K562 (cell line): ENCODE measurements at places on chromosomes 3 and 15.

GRCh38 chr15:39925112-39925842, 5.2 kb upstream of the GPR176 start:
- peak; percentile 65 for DNase-seq

DNA sequence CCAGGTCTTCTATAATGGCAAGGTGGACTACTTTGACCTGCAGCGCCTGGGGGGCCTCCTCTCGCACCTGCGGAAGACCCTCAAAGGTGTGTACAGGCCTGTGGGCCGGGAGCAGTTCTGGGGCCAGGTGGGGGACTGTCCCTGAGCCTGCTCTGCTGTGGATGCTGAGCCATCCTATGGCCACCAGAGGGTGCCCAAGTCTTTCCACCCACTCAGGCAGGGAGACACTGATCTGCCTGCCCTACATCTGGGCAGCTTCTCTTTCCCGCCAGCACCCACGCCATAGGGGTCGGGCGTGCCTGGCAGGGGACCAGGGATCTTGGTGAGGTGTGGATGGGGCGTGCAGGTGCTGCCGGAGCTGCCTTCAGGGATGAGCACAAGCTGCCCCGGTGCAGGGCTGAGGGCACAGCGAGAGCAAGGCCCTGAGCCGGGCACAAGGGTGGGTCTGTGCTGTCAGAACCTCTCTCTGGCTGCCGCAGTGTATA, 14.1 kb downstream of the RNF123 start:
- DNase-seq = peak; percentile 61

- no peak for DNase-seq
Measured at GRCh38 chr3:108936924-108937689, 16.6 kb downstream of the GUCA1C start.

GRCh38 chr3:127192576-127193232, at the start of gene PRR23E:
Gene PRR23E (plus strand): TSS chr3:127193131. CDS start chr3:127196686, 3,555 bp downstream.
- DNase-seq = no peak

DNA sequence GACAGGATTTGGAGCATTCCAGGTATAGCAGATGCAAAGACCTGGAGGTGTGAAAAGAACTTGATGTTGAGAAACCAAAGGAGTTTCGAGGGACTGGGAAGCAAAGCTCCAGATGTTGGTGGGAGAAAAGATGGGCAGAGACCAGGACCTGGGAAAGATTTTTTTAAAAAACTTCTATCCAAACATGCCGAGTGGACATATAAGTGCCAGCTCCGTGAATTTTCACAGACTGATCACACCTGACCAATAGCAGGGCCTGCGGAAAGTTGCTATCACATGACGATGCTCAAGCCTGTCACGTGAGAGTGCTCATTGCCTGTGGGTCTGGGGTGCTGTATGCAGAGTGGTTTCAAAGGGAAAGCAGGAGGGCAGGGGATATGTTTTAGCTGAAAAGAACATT, 19.9 kb downstream of the SMAD6 start:
- DNase-seq = no peak

DNA sequence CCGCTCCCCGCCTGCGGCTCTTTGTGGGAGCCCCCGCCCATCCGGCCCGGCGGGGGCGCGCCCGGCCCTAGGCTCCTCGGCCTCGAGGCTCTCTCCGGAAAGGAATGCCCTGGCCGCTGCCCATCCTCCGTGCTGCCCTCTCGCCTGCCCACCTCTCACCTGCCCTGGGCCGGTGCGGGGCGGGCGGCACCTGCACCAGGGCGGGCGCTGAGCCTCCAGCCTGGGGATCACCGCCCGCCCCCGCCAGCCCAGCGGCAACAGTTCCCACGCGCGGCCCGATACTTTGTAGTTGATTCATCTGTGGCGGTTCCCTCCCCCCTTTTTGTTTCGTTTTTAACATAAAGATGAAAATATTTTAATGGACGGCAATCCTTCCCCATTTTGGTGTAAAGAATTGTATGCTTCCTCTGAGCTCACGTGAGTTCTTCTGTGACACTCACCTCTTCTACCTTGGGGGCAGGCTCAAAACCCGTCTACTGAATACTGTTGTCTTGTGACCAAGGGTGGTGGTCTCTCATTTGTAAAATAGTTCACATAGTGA, 1.9 kb downstream of the KLF13 start:
- DNase-seq = peak; percentile 65

DNA sequence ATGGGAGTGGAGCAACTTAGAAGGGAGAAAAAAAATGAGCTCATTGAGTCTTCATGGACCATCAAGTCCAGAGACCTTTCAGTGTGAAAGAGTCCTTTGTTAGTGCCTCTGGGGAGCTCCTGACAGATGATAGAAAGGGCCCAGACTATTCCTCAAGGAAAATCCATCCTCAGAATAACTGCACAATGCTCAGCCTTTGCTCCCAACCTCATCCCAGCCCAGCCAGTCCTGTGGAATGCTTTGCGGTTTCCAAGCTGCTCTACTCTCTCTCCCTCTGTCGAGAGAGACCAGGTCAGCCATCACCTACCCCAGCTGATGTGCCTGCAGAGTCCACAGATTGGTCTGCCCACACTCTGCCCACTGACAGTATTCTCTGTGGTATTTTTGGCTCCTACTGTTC, 406.2 kb downstream of the MFSD1 start:
- no peak for DNase-seq

DNA sequence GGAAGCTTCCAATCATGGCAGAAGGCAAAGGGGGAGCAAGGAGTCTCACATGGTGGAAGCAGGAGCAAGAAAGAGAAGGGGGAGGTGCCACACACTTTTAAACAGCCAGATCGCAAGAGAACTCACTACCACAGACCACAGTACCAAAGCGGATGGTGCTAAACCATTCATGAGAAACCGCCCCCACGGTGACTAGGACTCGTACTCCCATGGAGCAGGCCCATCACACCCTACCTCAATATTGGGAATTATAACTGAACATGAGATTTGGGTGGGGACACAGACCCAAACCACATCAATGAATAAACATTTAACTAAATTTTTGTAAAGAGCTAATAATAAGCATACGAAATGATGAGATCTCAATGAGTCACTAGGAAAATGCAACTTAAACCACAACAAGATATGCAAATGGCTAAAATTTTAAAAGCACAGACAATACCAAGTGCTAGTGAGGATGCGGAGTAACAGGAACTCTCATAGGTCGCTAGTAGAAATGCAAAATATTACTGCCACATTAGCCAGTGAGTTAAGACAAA, 10.0 kb downstream of the MRPS25 start:
- no peak for DNase-seq

DNA sequence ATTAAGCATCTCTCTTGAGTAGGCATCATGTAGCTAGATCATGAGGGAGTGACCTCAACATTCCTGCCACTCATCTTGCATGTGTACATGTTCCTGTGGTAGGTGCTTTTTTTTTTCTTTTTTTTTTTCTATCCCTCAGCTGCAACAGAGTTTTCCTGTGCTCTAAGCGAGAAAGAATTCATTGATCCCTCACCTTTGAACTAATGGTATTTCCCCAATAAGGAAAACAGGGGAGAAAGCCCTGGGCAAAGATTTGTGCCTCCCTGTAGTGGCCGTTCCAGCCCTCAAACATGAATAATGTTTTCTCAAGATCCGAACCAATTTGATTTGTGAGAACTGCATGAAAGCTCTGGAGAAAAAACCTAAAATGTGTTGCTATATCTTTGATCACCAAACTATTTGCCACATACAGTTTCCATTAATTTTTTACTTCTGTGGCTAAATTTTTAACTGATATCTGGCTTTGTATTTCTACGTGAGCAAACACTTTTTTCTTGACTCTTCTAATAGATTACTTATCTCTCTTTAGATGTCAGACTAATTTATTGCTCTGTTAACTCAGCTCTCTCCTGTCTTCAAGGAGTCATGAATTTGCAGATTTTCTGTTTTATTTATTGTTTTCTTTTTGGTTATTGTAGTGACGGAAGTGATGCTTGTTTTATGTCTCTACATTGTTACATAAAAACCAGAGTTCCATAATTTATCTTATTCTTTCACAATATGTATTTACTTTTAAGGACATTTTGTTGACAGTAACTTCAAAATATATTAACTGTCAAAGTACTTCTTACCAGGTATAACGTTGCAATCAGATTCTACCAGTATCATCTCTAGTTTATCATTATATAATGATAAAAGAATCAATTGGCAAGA, 1396.5 kb downstream of the OTOL1 start:
- no peak for DNase-seq

- DNase-seq = no peak
Measured at GRCh38 chr3:167839460-167840134, 104.1 kb downstream of the SERPINI1 start.

- no peak for DNase-seq
Measured at GRCh38 chr15:42820811-42821210, 83.9 kb upstream of the CDAN1 start.

DNA sequence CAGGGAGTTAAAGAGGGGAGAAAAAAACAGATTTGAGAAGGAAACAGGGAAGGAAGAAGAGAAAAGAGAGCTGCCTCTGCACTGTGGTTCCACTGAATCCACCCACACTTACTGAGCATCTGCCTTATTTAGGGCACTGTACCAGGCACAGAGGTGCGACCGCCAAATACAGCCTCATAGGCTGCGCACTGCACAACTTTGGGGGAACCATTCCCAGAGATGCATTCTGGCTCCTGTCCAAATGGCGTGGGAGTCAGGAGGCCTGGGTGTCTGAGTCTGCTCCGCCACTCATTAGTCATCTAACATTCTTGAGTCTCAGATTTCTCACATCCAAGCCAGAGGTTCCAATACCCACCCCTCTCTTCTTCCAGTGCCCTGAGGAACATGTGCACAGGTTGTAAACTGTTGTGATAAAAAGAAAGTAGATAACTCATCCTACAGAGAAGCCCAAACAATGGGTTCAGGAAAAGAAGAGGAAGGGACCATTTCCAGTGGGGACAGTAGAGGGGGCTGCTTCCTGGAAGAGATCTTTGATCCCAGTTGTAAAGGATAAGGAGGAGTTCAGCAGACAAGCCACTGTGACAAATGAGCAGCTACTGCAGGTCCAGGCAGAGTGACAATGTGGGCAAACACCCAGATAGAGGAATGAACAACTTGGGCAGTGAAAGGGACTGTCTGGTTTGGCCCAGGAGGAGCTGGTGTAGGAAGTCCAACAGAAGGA, 254.6 kb downstream of the UACA start:
- no peak for DNase-seq

DNA sequence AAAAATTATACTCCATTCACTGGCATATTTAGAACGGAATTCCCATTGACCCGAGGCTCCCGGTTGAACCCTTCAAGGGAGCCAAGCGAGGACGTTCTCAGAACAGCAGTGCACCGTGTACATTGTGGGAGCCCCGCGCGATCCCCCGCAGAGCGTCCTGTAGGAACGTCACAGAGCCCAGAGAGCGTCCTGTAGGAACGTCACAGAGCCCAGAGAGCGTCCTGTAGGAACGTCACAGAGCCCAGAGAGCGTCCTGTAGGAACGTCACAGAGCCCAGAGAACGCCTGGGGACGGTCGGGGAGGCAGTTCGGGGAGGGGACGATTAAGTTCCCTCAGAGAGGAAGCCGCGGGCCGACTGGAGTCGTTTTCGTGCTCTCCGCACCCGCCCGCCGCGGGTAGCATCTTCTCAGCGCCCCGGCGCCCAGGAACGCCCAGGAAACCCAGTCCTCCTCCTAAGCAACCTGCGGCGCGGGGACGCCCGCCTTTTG, 506 bp upstream of the ATP1B3 start:
- DNase-seq = peak; percentile 69

DNA sequence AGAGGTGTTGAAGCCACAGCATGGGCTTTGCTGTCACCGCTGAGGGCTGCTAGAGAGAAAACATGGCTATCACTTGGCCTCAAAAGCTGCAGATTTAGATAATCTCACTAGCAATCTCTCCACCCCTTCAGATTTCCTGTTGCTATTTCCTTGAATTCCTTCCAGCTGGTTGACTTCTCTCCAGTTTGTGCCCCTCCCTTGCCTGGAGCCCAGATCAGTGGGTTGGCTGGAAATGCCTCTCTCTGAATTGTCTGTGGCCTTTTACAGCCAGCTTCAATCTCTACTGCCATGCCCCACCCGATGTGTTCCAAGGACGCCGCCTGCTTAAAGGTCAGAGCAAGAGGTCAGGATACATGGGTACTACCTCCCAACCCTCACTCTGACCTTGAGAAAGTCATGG, 294.1 kb downstream of the NTRK3 start:
- DNase-seq = no peak

- no peak for DNase-seq
Measured at GRCh38 chr3:155673421-155673820, 71.5 kb downstream of the PLCH1 start.

DNA sequence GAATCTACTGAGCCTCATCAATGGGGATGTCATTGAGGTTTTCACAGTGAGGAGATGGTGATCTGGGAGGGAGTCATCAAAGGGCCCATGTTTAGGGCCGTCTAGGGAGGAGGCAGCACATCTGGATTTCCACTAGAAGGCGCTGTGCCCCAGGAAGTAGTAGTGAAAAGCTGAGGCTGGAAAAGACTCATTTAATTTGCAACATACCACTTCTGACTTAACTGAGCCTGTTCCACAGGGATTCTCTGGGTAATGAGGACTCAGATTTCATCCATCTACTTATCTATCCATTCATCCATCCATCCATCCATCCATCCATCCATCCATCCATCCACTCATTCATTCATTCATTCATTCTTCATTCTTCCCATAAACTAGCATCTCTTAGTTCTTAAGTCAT, 17.4 kb upstream of the SHF start:
- peak; percentile 45 for DNase-seq

GRCh38 chr3:69161587-69162307, 39.4 kb upstream of the LMOD3 start:
- DNase-seq = peak; percentile 46

- DNase-seq = no peak
Measured at GRCh38 chr3:116473602-116474001, 28.3 kb upstream of the LSAMP start.

- no peak for DNase-seq
Measured at GRCh38 chr3:99439892-99440291, 198.5 kb upstream of the COL8A1 start.

DNA sequence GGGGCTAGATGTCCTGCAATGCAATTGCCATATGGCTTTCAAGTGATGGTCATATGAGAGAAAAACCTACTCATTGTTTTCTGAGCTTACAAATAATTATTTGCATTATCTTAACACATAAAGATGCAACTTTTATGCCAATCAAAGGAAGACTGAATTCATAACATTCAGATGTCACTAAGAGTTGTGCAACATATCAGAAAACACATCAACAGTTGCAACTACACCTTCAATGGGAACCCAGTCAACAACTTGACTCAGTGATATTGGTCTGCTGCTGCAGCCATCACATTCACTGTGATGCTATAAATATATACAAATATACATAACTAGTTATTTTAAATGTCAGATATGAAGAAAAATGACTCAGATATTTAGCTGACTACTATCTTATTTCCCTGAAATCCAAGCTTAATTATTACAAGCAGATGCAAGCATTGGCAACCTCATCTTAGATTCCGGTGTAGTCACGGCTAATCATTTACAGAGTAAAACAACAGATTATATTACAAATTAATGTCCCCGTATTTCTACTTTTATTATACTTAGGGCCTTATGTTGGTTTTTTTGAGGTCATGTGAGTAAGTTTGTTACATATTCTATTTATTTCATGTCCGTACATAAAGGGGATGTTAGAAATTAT, 23.7 kb downstream of the CNTN3 start:
- DNase-seq = no peak
